ENCODE measurements at places on chromosomes 11 and 22.

DNA sequence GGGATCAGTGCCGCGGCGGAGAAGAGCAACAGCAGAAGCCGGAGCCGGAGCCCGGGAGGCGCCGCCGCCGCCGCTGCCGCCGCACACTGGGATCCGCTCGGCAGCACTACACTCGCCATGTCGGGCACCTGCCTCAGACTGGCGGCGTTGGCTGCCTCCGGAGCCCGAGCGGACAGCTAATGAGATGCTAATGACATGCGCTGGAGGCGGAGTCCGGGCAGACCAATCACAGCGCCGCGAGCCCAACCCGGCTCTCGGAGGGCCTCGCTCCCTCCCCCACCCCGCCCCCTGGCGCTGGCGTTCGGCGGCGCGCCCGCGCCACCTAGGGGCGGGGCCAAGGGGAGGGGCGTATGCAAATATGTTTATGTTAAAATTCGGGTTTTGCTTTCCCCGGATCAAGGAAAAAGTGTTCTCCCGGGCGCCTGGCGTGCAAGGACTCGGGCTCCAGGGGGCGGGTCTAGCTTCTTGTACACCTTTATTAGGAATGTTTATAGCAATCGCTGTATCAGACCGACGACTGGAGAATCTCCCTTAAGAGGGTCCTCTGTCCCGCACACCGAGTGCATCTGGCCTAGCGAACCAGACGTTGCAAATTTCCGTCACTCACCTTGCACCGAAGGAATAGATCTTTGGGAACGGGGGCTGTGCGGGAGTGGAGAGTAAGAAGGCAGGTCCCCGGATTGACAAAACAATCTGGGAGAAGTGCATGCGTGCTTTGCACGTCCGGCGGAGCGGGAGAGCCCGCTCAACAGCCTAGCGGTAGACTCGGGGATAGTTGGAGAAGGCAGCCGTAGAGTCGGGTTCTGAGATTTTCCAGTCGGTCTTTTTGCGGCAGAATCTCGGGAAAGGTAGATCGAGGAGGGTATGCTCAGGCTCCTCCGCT, at the start of gene CADM1:
Gene CADM1 (minus strand): TSS at position 140 of the 883 bp plus-strand sequence.
- DNase-seq: peak; percentile 63

DNA sequence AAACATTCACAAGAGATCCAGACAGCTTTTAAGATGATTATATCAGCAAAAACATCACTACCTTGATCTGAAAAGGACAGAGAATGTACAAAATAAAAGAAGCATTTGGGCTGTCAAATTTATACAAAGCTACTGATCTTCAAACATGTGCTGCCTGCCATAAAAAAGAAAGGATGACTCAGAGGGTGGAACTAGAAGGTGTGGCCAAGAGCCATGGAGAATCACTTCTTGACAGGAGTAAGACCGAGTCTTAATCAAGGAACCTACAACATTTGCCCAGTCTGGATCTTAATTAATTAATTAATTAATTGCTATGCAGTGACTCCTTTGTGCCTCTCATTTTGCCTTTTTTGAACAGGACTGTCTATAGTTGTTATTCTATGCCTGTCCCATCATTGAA, 33.2 kb downstream of the C11orf96 start:
- DNase-seq: no peak

GRCh38 chr11:117640041-117640440, 157.0 kb downstream of the DSCAML1 start:
- DNase-seq: no peak

- DNase-seq: no peak
Observed at GRCh38 chr22:23395530-23396361, 184.3 kb downstream of the IGLL1 start.

DNA sequence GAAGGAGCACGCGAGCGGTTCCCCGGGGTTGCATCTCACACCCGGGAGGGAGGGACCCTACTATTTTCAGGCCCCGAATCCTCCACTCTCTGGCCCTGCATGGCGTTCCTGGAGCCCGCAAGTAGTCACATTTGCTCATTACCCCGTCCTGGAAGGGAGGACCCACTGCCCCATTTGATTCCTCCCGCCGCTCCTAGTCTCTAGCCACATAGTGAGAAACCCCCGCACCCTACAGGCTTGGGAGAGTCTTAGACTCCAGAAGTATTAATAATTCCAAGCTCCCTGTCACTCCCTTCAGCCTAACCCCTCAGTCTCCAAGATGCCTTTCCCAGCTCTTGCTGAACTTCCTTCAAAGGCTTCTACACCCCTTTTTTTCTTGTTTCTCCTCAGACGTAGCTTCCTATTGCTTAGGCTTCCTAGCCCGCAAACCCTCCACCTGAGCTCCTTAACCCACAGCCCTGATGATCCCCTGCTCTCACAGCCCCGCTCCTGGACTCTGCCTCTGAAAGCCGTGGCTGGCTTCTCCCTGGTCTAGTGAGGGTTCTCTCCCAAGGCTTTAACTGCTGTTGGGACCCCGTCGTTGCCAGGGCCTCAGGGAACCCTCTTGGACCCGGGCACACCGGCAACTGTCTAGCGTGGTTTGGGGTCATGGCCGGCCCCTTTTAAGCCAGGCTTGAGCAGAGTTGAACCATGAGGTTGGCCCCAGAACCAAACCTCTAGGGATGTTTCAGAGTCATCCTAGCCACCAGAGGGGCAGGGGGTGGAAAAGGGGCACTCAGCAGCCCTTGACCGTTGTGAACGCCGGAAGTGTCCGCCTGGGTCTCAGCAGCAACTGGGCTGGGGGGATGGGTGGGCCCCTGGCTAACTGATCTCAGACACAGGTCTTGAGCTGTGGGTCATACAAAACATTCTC, 862 bp downstream of the GGA1 start:
- no peak for DNase-seq

- DNase-seq: no peak
Observed at GRCh38 chr11:112968941-112969713, 7.9 kb downstream of the NCAM1 start.

DNA sequence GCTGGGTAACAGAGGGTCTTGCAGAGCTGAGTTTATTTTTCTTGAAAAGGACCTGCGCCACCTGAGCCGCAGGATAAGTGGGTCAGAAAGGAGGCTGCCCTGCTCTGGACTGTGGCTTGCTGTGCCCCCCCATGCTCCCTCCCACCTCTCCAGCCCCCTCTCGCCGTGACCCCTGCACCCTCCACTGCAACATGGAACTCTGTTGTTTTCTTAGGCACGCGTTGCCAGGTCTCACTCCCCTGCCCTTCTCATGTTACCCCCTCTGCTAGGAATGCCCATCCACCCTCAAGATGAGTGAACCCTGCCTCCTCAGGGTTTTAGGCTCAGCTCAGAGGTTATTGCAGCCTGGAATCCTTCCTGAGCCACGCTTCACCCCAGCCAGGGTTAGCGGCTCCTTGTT, 10.8 kb downstream of the ETS1 start:
- no peak for DNase-seq

- no peak for DNase-seq
Observed at GRCh38 chr11:67006029-67006884, 16.7 kb upstream of the SYT12 start.

All from stromal cell of bone marrow (primary cell).